Stimulated activated CD4-positive, alpha-beta T cell treated with anti-CD3 and anti-CD28 coated beads, Interleukin-12 subunit alpha, Interleukin-12 subunit beta, amount 100 ng/mL, for 4 hours (primary cell): ENCODE measurements at places on chromosomes 11 and 22.

DNA sequence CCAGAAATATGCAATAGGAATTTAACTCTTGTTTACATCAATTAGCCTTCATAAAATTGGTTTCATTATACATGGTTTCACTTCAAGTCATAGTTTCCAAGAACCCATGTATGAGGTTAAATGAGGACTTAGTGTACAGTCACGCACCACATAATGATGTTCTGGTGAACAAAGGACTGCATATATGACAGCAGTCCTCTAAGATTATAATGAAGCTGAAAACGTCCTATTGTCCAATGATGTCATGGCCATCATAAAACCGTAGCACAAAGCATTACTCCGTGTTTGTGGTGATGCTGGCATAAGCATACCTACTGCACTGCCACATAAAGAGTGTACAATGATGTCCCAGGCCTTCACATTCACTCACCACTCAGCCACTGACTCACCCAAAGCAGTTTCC lies 31.1 kb downstream of the SMCO4 start:
- no peak for DNase-seq

DNA sequence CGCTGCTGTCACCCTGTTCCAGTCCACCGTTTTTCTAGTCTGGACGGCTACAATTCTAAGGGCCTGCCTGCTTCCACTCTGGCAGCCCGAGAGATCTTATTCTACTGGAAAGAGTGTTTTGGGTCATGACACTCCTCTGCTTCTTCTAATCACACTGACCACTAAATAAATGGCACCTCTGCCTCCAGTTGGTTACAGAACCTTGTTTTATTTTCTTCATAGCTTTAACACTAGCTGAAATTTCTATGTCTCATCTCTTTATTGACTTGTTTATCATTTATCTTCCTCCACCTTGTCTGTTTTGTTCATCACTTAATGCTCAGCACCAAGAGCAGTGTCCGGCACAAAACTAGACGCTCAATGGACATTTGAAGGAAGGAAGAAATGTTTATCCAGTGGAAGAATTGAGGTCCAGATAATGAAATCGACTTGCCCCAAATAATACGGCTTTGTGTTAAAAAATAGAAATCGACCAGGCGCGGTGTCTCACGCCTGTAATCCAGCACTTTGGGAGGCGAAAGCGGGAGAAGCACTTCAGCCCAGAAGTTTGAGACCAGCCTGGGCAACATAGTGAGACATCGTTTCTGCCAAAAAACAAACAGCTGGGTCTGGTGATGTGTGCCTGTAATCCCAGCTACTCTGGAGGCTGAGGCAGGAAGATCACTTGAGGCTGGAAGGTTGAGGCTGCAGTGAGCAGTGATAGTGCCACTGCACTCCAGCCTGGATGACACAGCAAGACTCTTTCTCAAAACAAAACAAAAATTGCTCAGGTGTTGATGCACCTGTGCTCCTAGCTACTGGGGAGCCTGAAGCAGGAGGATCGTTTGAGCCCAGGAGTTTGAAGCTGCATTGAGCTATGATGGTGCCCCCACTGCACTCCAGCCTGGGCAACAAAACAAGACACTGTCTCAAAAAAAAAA lies 693 bp upstream of the PRR14L start:
- no peak for DNase-seq

GRCh38 chr11:105829084-105829483 lies 193.0 kb downstream of the MSANTD4 start:
- DNase-seq, result no peak

GRCh38 chr11:47615249-47615648 lies 21.0 kb upstream of the C1QTNF4 start:
- no peak for DNase-seq

DNA sequence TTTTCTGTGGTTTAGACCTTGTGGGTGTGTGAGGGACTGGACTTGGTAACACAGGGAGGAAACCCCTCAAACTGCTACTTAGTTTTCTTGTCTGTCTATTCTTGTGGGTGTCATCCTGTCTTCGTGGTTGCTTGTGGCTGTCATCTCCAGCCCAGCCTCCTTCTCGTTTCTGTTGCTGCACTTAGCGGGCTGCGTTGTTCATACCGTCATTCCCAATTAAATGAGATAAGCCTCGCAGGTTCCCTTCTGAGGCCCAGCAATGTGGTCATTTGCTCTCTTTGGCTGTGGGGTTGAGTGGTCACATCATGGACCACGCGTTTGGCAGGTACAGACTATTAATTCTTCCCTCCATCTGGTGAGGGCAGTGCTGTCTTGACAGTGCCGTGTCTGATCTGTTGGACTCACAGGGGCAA lies 18.8 kb downstream of the PANX1 start:
- no peak for DNase-seq

DNA sequence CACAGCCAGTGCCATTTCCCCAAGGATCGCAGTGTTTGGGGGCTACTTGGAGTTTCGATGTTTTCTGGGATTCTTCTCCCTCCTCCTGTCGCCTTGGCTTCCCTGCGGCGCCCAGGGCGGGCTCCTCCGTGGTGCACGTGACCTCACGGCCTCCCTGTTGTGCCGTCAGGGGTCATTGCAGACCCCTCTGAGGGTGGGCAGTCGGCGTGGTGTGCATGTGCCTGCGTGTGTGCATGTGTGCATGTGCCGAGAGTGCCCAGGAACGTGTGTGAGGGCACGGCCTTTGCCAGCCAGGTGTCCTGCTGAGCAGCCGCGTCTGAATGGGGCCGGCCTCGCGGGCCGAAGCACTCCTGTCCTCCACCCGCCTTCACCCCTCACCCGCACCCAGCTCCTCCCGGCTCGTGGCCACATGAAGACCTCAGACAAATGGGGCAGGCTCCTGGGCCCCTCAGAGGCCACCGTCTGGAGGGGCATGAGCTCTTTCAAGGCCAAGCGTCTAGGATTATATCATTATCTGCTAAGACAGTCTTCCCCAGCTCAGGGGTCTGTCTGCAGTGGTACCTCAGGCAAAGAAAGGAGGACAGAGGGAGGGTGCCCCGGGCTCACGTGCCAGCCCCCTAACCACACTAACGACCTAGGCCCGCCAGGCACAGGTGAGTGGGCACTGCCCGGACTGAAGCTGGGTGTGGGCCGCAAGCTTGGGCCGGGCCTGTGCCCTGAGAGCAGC lies 9.4 kb upstream of the MRPL23 start:
- DNase-seq, result no peak
